ENCODE measurements at places on chromosomes 2 and 18. TPM values are rescaled to one million over a fixed set of nuclear protein-coding genes. Genes with fewer than 3 reads are reported as not detected.
A peak's percentile ranks its signal among the peaks of the same experiment; 100 is the strongest.

ASB18 gene
- total RNA-seq = not detected

TGFA gene
- total RNA-seq = 3.3 TPM

DNA sequence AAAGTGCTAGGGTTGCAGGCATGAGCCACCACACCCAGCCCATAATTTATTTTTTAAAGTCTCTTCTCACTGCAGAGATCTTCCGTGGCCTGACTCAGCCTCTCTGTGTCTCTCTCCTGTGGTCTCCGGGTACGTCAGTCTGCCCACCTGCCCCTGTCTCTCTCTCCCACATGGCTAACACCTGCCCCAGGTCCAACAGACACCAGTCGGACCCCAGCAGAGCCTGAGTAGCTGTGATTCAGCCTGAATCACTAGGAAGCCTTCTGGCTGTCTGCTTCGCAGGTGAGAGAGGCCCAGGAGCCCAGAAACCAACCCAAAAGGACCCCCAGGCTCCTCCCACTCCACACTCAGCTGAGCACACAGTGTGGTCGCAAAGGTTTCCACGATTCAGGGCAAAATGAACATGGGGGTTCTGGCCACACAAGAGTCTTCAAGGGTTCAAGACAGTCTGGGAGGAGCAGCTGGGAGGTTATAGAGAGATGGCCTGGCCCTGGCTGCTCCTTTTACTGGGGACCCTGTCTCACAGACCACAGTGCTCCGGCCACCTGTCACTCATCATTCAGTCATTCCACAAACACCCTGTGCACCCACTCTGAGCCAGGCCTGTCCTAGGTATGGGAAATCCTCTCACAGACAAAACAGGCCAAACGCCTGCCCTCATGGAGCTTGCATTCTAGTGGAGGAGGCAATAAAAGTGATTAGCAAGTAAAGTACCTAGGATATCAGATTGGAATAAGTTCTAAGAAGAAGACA, 8.6 kb downstream of the RUFY4 start:
- no peaks in the 10 kb centered on the region for H3K4me1 ChIP-seq
- H3K4me3 ChIP-seq = no peak overlapping the region
- DNase-seq = peak; percentile 15
- H3K36me3 ChIP-seq = no peaks in the 10 kb centered on the region
- no peak overlapping the region for H3K27ac ChIP-seq
- no peaks in the 10 kb centered on the region for H3K27me3 ChIP-seq

C2orf15 gene
- 6.2 TPM for total RNA-seq

VSNL1 gene
- total RNA-seq = 9.9 TPM

PPP1R1C gene
- 4.0 TPM for total RNA-seq

DNA sequence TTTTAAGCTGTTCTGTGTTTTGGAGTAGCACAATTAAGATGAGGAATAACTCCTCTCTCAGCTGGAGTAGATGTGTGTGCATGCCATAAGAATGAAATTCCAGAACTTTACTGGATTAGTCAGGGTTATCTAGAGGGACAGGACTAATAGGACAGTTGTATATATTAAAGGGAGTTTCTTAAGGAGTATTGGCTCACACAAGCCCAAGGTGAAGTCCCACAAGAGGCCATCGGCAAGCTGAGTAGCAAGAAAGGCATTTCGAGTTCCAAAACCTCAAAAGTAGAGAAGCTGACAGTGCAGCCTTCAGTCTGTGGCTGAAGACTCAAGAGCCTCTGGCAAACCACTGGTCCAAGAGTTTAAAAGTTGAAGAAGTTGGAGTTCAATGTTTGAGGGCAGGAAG, 113.7 kb downstream of the RIT2 start:
- no peak for DNase-seq
- no peak overlapping the region for H3K27ac ChIP-seq
- no peaks in the 10 kb centered on the region for H3K27me3 ChIP-seq
- peaks cover 5% of the 10 kb centered on the region for H3K4me1 ChIP-seq
- H3K4me3 ChIP-seq = no peak overlapping the region

- H3K36me3 ChIP-seq = peaks cover 49% of the 10 kb centered on the region
- H3K4me3 ChIP-seq = no peak overlapping the region
- H3K4me1 ChIP-seq = no peaks in the 10 kb centered on the region
- H3K27me3 ChIP-seq = no peaks in the 10 kb centered on the region
- DNase-seq = no peak
Measured at GRCh38 chr2:238446371-238446770, 19.6 kb downstream of the ASB1 start.

TRAF3IP1 gene
- total RNA-seq = 16.4 TPM

TFPI gene
- 5.8 TPM for total RNA-seq

DNA sequence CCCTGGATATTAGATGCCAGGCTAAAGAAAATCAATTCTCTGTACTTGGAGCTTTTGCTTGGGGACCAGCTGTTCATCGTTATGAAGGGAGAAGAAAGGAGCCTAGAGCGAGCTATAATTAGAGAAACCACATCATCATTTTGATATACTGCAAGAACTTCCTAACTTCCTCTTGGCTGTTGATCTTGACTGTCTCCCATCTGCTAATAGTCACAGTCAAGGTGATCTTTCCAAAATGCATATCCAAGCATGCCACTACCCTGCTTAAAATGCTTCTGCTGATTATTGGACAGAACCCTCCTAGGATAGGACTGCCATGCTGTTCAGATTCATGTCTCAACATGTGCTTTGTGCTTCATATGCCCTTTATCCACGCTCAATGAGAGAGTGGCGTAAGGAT, 54.8 kb downstream of the RAPGEF4 start:
- no peaks in the 10 kb centered on the region for H3K36me3 ChIP-seq
- H3K4me1 ChIP-seq = no peaks in the 10 kb centered on the region
- no peak overlapping the region for H3K4me3 ChIP-seq

- H3K27ac ChIP-seq = no peak overlapping the region
- no peak overlapping the region for H3K4me3 ChIP-seq
- peaks cover 14% of the 10 kb centered on the region for H3K36me3 ChIP-seq
- DNase-seq = peak; percentile 6
Measured at GRCh38 chr2:70725505-70725904, 42.5 kb downstream of the ADD2 start.

DNA sequence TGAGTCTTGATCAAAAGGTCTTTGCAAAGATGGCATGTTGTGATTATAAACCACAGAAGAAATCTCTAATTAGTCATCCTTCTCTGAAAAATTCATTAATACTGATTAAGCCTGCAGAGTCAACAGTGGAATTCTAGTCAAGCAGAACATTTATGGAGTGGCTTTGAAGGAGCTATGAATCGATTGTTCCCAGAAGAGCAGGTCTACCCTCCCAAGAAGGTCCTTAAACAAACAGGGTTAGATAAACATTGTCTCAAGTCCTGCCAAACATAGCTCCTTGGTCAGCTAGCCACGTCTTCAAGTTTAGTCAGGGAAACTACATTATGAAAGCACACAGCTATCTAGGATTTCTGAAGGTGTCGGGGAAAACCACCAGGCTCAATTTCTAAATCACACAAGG, 88.9 kb downstream of the ITGA4 start:
- no peak for DNase-seq
- H3K36me3 ChIP-seq = no peaks in the 10 kb centered on the region
- no peak overlapping the region for H3K27ac ChIP-seq
- H3K4me3 ChIP-seq = no peak overlapping the region
- H3K27me3 ChIP-seq = no peaks in the 10 kb centered on the region
- H3K4me1 ChIP-seq = no peaks in the 10 kb centered on the region

GDF7 gene
- 0.04 TPM for total RNA-seq

GRCh38 chr2:98102878-98103277, 15.9 kb downstream of the VWA3B start:
- H3K27ac ChIP-seq = no peak overlapping the region
- H3K4me3 ChIP-seq = no peak overlapping the region
- peaks cover 11% of the 10 kb centered on the region for H3K36me3 ChIP-seq
- no peaks in the 10 kb centered on the region for H3K27me3 ChIP-seq
- no peaks in the 10 kb centered on the region for H3K4me1 ChIP-seq

- no peak for DNase-seq
- H3K4me3 ChIP-seq = peak overlapping the region; percentile 85
- H3K36me3 ChIP-seq = peaks cover 34% of the 10 kb centered on the region
Measured at GRCh38 chr2:85133751-85134254, 611 bp downstream of the TCF7L1 start.

DNA sequence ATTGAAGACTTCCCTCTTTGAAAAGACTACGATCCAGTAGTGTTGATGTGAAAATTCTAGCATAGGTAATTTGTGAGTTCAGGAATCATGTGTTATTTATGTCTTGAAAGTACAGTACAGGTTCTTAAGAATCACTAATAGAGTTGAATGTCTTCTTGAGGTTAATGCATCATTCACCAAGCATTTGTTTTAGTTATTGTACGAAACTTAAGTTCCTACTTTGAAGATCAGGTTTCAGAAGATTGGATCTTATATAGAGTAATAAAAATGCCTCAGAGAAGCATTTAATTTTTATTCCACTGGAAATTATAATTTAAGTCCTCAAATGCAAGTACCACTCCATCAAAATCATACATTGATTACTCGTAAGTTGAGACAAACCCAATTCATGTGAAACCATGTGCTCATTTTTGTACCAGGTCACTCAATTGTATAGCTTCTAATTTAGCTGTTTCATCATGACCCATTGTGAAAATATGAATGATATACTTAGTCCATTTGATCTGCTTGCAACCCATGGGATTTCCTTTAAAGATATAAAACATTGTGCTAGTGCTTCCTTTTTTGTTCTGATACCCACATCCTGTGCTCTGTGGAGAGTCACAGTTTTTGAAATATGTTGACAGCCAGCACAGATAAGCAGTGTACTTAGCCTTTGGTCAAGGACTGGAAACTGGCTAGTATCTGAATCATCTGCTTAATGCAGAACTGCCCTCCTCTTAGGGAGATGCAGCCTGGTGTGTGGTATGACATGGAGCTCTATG, 22.5 kb upstream of the RAB27B start:
- no peaks in the 10 kb centered on the region for H3K27me3 ChIP-seq
- H3K4me3 ChIP-seq = no peak overlapping the region
- H3K4me1 ChIP-seq = no peaks in the 10 kb centered on the region
- no peak overlapping the region for H3K27ac ChIP-seq
- DNase-seq = no peak

DNA sequence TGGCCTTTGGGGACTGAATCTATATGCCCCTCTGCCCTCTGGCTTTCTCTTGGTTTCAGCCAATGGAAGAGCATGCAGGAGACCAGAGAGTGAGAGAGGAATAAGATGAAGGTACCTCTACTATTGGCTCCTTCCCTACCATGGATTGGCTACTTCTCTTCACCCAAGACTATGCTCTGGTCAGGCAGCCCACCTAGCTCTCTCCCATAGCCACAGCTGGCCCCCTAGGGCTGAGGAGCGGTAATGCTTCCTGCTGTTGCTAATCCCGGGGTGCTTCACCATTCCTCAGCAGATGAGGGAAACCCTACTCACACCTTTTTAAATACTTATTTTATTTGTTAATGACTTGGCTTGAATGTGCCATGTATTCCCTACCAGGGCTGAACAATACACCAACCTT, 142.4 kb downstream of the MREG start:
- no peaks in the 10 kb centered on the region for H3K4me1 ChIP-seq
- H3K27me3 ChIP-seq = no peaks in the 10 kb centered on the region
- H3K27ac ChIP-seq = no peak overlapping the region
- H3K4me3 ChIP-seq = no peak overlapping the region
- no peaks in the 10 kb centered on the region for H3K36me3 ChIP-seq

PFN4 gene
- not detected for total RNA-seq

DNA sequence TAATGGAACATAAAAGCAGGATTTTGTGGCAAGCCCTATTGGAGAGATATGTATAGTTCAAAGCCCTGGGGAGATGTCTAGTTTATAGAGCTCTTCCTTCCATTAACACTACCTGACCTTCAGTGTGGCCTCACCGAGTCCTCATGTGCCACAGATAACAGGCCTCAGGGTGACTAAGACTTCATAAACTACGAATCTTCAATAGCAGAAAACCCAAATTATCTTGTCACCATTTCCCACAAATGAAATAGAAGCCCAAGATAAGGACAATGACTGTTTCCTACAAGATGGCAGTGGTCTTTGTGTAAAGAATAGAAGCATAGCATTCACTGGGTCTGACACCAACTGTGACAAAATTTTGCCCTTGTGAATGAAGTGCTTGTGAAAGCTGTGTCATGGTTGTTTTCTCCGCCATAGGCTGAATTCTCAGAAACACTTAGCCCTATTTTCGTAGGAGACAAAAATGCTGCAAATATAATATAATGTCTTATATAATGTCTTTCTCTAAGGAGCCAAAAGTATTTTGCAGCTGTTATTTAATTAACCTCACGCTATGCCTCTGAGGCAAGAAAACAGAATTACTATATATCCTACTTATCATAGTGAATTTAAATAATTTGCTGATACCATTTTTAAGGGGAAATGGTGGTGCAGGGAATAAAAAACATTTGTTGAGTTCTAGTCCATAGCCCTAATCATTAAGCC, 136.7 kb upstream of the CWC22 start:
- DNase-seq = no peak
- no peaks in the 10 kb centered on the region for H3K27me3 ChIP-seq
- H3K27ac ChIP-seq = no peak overlapping the region
- H3K4me3 ChIP-seq = no peak overlapping the region
- H3K4me1 ChIP-seq = peaks cover 5% of the 10 kb centered on the region

DNA sequence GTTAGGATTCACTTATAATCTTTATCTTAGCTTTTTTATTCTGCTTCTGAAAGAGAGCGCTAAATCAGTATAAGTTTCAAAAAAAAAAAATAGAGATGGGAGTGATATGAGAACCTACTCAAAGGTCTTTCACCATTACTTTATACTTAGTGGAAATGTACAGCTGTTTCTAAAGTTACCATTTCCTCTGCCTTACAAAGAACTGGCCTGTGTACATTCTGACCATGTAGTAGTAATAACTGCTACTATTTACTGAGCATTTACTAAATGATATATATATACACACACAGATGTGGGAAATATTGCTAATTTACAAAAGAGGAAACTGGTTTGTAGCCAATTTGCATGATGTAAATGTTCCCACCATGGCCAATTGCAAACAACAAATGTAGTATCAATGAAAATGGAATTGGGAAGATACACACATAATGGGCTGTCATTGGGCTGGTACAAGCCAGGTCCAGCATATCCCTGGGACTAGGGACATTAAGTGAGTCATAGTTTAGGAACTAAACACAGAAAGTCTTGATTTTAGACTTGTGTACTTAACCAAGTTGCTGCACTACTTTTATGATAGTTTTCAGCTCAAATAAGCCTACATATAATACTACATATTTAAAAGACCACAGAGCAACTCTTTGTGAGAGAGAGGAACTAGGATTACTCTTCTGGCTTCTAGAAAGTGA, 67.1 kb downstream of the DYNC1I2 start:
- H3K4me1 ChIP-seq = no peaks in the 10 kb centered on the region
- no peaks in the 10 kb centered on the region for H3K27me3 ChIP-seq
- no peak overlapping the region for H3K27ac ChIP-seq
- DNase-seq = no peak

- peak; percentile 55 for DNase-seq
- peaks cover 37% of the 10 kb centered on the region for H3K36me3 ChIP-seq
- peaks cover 5% of the 10 kb centered on the region for H3K4me1 ChIP-seq
Measured at GRCh38 chr2:216636551-216637450, 3.6 kb downstream of the IGFBP2 start.

- H3K4me1 ChIP-seq = peaks cover 8% of the 10 kb centered on the region
- no peak for DNase-seq
- H3K36me3 ChIP-seq = peaks cover 35% of the 10 kb centered on the region
- no peaks in the 10 kb centered on the region for H3K27me3 ChIP-seq
- H3K4me3 ChIP-seq = peak overlapping the region; percentile 97
- no peak overlapping the region for H3K27ac ChIP-seq
Measured at GRCh38 chr2:73235315-73236028, 1.4 kb downstream of the CCT7 start.

All from H9 (cell line).